Uterine smooth muscle cell (primary cell): ENCODE measurements at places on chromosomes 7 and 10. TPM values are rescaled to one million over a fixed set of nuclear protein-coding genes. Genes with fewer than 3 reads are reported as not detected.

PIP gene
- not detected in 2 replicates for total RNA-seq

SLC13A1 gene
- not detected in 2 replicates for total RNA-seq

GPR85 gene
- 8.6 TPM in 2 replicates for total RNA-seq

PLPP4 gene
- 0.62 TPM in 1 of 2 replicates, not detected in the other for total RNA-seq

EGR2 gene
- total RNA-seq = 0.22 and 1.6 TPM in 2 replicates

HECW1 gene
- 0.11 and 0.62 TPM in 2 replicates for total RNA-seq

TBX20 gene
- total RNA-seq = under 0.01 TPM in 1 of 2 replicates, not detected in the other

SERPINE1 gene
- 410 and 462 TPM in 2 replicates for total RNA-seq
